ENCODE measurements at places on chromosomes 5 and 9. TPM values are rescaled to one million over a fixed set of nuclear protein-coding genes. Genes with fewer than 3 reads are reported as not detected.

DNA sequence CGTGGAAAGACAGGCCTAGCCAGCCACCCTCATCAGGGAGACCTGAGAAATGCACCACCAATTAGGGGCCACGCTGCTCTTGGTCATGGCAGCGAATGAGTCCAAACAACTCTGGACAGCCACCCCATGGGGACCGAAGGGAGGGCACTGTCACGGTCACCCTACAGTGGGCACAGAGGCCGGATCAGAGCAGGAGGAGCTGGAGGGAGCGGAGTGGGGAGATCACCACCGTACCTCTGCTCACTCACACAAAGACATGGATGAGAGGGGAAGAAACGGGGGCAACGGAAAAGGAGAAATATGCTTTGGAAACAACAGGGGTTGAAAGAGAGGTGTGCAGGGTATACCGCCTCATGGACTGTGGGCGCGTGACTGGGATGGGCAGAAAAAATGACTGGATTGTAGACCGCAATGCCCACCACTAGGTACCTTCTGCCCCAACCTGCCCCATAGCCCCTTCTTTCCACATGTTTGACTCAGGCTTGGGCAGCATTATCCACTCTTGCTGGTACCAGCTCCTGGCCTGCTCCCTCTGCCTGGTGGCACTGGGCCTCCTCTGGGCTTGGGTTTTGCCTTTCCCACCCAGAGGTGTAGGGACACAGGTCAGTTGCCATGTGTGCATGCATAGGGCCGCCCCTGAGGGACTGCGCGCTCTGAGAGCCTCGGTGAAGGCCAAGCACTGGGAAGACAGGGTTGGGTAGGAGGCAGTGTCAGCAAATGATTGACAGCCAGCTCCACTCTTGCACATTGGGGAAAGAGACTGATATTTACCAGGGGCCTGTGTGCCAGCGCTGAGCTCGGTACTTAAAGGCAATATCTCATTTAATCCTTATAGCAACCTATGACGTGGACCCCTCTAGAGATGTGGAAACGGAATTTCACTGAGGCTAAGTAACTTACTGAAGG is 76.6 kb downstream of the CRB2 start:
- no peak for DNase-seq

ESM1 gene
- 10.2 TPM for total RNA-seq

- DNase-seq: peak; percentile 22
Measured at GRCh38 chr5:116626272-116626723, 51.7 kb upstream of the SEMA6A start.

CCDC127 gene
- 4.4 TPM for total RNA-seq

GRCh38 chr9:73154722-73155121 is 3.1 kb downstream of the ANXA1 start:
- DNase-seq: peak; percentile 25

Data from IMR-90 (cell line).